HT-29 (cell line): ENCODE measurements at places on chromosomes 11 and 22.
A peak's percentile ranks its signal among the peaks of the same experiment; 100 is the strongest.

- DNase-seq = no peak
Measured at GRCh38 chr22:29816539-29816938, 21.5 kb downstream of the ASCC2 start.

GRCh38 chr11:45655347-45655756 is 10.1 kb downstream of the CHST1 start:
- peak; percentile 84 for DNase-seq

GRCh38 chr22:43587574-43587973 is 175.8 kb downstream of the MPPED1 start:
- DNase-seq = no peak

DNA sequence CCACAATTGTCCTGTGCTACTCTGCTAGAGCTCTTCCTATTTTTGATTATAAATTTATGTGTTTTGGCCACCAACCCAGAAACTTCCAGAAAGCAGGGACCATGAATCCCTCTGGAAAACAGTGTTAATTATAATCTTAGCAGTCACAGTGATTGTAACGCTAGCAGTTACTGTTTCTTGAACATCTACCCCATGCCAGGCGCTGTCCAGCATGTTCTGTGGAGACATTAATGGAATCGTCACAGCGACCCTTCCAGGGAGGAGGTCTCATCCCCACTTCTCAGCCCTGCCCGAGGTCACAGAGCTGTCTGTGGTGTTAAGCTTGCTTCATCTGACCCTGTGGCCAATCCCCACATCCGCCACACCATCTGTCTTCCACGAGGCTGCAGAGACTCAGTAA is 13.9 kb upstream of the PNPLA5 start:
- DNase-seq = no peak

- DNase-seq = no peak
Measured at GRCh38 chr22:42892156-42892555, 35.1 kb upstream of the ARFGAP3 start.

DNA sequence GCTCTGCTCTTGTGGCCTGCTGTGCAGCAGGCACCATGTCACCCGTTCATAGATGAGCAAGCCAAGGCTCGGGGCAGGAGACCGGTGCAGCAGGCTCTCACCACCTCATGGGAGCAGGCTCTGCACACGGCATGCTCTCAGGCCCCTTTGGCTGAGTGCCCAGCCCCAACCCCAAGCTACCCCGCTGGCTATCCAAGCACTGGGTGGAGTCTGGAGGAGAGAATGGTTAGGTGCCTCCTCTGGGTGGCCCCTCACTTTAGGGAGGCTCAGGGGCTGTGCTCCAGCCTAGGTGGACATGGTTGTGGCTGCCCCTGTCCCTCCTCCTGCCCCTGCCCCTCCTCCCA is 199.9 kb downstream of the IGLL1 start:
- peak; percentile 15 for DNase-seq
